NT2/D1 (cell line): ENCODE measurements at places on chromosomes 3 and 15.

DNA sequence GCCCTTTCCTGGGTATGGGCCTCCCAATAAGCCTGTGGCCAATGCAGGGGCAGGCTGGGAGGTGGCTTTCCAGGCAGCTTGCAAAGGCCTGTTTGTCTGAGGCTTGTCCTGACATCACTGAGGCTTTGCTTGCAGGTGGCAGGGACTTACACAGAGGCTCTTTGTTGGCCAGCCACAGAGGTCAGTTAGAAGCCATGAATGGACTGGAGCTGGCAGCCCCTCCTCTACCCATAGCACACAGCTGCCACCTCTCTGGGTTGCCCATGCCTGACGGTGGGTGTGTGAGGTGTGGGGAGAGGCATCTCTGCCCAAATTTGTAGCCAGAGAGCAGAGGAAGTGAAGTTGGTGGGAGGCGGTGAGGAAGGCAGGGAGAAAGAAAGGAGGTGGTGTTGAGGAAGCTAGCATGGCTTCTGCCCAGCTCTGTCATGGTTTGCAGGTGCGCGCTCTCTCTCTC is 17.1 kb downstream of the LIMD1 start:
- no peak for DNase-seq

- no peak for DNase-seq
Observed at GRCh38 chr3:36903119-36903882, 41.6 kb downstream of the TRANK1 start.

DNA sequence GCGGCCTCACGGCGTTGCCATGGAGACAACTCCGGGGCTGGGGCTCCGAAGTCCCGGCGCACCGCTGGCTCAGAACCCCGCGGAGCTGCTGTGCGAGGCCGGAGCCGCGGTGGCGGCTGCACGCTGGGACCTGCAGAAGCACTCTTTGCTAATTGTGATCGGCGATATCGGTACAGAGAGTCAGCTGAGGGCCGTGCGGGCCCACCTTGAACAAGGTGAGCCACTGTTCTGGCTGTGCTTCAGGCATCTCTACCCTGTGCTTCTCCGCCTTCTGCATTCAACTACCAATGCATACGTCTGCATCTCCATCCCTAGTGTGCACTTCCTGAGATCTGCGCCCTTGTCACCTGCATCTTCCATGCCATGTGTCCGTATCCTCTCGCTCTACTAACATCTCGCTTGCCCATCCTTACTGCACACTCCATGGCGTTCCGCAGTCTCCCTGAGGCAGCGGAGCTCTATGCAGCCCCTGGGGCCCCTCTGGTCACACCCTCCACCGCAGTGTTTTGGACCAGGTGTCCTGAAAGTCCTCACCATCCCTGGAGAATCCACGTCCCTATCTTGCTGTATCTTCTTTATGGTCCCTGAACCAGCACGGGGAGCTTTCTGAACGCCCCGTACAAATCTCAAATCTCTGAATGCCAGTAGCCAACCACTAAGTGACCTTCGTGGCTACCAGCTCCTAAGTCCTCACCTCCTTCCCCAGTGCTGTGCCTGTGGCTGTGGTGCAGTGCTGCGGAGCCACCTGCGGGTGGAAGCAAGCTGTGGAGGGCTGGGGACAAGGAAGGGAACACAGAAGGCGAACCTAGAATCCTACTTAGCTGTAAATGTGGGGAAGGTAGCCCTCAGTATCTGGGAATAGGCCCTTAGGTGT is 6.2 kb upstream of the MAP1A start:
- DNase-seq, result no peak

DNA sequence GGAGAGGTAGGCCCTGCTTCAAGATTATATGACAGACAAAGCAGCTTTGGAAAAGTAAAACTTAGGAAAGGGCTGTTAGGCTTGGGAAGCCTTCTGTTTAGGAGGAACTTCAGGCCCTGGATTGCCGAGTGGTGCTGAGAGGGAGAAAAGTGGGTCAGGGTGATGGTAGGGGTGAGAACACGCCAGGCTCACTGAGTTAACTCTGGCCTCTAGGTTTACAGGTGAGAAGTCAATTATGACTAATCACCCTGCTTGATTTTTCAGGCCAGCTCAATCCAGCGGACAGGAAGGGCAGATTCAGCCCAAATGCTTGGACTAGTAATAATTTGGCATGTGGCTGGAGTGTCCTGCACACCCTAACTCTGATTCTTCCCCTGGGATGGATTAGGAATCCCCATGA is 365.1 kb upstream of the LMCD1 start:
- DNase-seq, result no peak
